Activated CD4-positive, alpha-beta T cell treated with anti-CD3 and anti-CD28 coated beads, Interleukin-2, Interleukin-6, amounts not matched to agents 100 ng/mL and 50 ng/mL, durations not matched to agents 16 hours and 8 hours (primary cell): ENCODE measurements at places on chromosomes 12 and 14.

- DNase-seq: no peak
Measured at GRCh38 chr14:24070285-24071143, 848 bp upstream of the CPNE6 start.

DNA sequence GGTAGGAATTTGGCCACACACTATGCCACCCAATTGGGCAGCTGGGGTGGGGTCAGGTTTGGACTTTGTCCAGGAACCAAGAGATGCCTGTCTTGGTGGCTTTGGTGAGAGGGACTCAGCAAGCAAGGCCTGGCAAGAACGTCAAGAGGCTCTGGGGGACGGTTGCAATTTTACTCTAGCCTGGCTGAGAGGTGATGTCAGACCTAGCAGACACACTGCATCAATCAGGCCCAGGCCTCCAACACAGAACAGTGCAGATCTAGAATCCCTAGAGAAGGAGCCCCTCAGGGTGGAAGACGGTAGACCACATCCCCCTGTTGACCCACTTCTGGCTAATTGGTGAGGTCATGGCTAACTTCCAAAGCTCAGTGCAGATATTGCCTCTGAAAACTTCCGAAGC lies 1.6 kb upstream of the UNC119B start:
- DNase-seq: no peak

GRCh38 chr14:30751646-30752416 lies 122.5 kb upstream of the COCH start:
- peak; percentile 3 for DNase-seq

DNA sequence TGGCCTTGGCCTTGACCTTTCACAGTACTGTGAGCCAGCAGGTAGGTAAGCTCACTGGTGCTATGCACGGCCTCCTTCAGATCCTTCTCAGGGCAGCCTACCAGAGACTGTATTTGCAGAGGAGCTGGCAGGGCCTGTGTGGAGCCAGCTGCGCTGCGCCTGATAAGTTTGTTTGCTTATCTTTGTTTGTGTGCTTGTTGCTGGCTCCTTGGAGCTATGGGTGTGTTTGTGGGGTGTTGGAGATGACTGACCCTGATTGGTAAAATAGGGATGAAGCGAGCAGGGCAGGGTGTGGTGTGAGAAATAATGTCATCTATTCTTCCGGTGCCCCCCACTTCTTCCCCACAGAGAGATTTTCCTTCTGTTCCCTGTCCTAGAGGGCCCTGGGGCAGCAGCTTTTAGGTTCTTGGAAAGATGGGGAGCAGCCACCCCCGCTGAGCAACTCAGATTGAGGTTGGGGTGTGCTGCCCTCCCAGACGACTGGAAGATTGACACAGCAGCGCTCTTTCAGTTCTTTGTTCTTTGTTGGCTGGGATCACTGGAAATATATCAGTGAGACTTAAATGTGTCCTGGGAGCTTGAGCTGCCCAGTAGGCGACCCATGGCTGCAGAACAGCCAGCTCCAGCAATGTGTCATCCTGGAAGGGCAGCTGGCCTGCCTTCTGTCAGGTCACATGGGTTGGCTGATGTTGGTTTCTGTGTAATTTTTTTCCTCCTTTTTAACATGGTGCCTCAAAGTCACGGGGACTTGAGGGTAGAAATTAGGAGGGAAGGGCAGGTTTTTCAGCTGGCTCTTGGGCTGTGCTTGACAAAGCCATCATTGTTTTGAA lies 19.6 kb downstream of the MLXIP start:
- no peak for DNase-seq

DNA sequence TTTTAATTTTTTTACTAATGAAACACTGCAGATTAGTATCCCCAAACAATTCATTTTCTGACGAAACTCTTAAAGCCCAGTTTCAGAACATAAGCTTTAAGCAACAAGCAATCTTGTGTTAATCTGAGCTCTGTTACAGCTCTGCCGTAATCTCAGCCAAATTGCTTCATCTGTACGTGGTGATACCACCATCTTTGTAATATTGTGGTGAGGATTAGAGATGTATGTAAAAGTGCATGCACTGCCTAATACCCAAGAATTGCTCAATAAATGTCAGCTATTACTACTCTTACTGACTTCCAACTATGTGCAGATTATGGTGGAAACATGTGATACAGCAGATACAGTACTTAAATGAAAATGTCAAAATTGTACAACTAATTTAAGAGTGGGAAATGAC lies 1.8 kb downstream of the AKAP5 start:
- no peak for DNase-seq

DNA sequence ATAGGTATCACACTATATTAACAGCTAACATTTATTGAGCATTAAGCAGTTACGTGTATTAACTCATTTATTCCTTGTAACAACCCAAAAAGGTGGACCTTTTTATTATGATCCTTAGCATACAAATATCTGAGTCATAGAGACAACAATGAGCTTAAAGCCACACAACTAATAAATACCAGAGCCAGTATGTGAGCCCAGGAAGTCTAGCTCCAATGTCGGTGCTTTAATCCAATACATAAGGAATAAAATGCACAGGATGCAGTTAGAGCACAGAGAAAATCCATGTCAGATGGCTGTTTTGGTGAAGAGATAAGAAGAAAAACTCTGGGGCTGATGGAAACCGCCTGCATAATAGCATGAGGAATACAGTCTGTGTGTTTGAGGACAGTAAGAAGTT lies 888.6 kb downstream of the TMTC2 start:
- no peak for DNase-seq

DNA sequence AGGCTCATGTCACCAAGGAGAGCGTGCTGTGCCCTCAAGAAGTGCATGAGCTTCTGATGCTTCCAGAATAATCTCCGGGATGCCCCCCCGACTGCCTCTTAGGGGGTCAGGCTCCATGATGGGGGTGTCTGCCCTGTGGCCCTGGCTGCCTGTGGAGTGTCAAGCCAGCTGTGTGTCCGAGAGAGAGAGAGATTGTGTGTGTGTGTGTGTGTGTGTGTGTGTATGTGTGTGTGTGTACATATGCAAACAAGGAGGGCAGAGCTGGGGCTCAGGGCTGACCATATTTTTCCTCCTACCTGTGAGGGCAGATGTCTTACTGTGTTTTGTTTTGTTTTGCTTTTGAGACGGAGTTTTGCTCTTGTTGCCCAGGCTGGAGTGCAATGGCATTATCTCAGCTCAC lies 5.6 kb upstream of the ALDH2 start:
- DNase-seq: no peak

GRCh38 chr12:12872934-12873275 lies 18.5 kb upstream of the GPRC5A start:
- DNase-seq: no peak

GRCh38 chr12:72453550-72453949 lies 181.4 kb downstream of the TRHDE start:
- DNase-seq: no peak

GRCh38 chr14:103613517-103613916 lies 15.5 kb upstream of the KLC1 start:
- DNase-seq: no peak

DNA sequence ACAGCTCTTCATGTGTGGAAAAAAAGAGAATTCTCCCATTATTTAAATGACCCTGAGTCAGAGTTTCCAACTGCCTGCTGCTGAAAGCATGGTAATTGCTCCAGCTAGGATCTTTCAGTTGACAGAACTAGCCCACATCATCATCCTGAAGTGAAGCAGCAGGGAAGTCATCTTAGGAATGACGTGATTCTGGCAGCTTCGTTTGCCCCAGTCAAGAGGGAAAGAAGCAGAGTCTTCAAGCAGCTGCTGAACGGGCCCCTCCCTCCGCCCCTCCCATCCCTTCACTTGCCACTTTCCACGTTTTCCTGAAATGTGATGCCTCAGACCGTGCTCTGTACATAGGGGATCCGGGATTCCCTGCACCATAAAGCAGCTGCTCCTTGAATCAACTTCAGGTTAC lies 455.0 kb upstream of the TMEM132C start:
- DNase-seq: no peak

GRCh38 chr14:25622763-25623162 lies 572.8 kb upstream of the STXBP6 start:
- no peak for DNase-seq

GRCh38 chr12:93025145-93026103 lies 96.3 kb upstream of the EEA1 start:
- peak; percentile 21 for DNase-seq

GRCh38 chr12:113297214-113297587 lies 37.7 kb downstream of the SLC8B1 start:
- DNase-seq: no peak

DNA sequence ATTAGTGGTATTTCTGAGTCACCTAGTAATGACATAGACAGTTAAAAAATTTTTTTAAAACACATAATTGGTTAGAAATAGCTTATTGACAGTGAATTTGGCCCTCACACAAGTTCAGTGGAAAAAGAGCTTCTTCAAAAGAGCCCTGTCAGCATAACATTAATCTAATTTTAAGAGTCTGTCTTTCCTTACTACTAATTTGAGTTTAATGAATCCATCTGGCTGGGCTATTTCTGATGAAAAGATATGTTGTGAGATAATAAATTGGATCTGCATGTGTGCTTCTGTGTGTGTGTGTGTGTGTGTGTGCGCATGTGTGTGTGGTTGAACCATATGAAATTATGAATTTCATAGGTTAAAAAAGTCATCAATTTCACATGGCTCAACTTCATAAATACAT lies 1045.2 kb downstream of the FLRT2 start:
- no peak for DNase-seq

DNA sequence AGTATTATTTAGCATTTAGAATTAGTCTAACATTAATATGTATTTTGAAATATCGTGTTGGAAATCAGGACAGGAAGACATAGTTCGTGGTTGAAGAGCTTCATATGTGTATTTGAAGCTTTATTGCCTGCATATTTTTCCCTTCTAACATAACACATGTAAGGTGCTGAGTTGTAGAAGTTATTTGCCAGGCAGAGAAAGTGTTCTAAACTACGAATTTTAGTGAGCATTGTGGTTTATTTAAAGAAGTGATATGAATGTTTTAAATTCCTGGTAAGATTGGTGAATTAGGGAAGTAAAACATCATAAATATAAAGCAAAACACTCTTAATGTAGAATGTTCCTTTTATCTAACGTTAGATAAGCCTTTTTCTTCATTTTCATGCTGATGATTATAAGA lies 2.5 kb downstream of the RASSF3 start:
- no peak for DNase-seq

- DNase-seq: no peak
Measured at GRCh38 chr14:38743966-38744584, 359.0 kb downstream of the SEC23A start.

GRCh38 chr12:93163260-93164036 lies 214.3 kb upstream of the NUDT4 start:
- no peak for DNase-seq

- DNase-seq: no peak
Measured at GRCh38 chr12:120941412-120941811, 36.9 kb upstream of the HNF1A start.

DNA sequence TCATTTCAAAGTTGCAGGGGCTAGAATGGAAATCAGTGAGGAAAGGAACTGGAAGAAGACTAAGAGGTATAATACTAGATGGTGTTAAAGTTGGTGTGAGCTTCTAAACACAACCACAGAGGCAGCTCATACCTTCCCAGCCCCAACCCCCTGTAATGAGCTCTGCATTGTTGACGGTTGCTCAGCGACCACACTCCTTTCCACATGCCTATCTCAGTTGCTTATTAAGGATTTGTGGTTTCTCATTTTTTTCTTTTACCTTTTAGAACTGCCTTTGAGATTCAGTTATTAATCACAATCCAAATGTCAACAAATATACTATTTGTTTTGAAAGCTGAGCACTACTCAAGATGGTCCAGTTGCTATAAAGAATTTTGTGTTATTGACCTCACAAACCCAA lies 62.1 kb upstream of the KIF21A start:
- DNase-seq: no peak

DNA sequence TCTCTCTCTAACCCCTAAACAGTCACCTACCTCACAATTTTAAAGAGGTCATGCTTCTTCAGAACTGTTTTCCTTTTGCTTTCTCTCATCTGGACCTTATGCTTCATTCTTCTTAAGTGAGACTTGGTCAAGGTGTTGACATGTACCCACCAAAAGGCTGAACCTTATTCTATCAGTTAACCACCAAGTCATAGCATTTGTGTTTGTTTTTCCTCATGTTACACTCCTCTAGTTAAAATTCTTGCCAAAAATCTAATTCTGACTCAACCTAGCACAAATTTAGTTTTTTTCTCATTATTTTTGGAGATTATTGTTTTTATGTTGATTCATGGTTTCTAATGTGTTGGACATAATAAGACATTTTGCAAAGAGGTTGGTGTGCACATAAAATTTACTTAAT lies 578.6 kb downstream of the SLC16A7 start:
- DNase-seq: no peak

DNA sequence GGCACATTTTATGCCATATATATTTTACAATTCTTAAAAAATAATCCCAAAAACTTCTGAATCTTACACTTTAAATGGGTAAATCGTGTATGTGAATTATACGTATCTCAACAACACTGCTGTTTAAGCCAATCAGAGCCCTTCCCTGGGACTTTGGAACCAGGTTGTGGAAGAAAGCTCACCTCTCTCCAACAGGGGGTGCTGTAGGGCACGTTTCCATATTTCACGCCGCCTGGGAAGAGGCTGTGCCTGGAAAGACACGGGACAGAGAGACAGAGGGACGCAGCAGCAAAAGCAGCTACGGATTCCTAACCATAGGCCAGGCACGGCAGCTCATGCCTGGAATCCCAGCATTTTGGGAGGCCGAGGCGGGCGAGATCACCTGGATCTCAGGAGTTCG lies 29.4 kb upstream of the FBRSL1 start:
- no peak for DNase-seq

GRCh38 chr12:92539110-92539749 lies 163.6 kb upstream of the PLEKHG7 start:
- DNase-seq: peak; percentile 66

GRCh38 chr12:49548822-49549648 lies 10.2 kb downstream of the KCNH3 start:
- no peak for DNase-seq

DNA sequence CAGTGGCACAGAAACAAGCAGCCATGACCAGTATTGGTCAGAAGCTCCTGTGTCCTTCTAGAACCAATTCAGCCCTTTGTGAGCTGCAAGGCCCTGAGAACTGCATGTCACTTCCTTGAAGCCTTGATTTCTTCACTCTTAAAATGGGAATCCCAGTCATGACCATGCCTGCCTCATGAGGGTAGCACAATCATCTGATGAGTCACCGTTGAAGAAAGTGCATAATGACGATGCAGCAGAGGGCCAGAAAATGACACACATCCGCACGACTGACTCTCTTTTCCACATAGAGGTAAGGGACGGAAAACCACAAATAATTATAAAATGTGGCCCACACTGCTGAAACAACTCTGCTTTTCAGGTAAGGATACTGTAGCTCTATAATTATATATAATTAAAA lies 777.4 kb downstream of the BCL11B start:
- DNase-seq: peak; percentile 49

DNA sequence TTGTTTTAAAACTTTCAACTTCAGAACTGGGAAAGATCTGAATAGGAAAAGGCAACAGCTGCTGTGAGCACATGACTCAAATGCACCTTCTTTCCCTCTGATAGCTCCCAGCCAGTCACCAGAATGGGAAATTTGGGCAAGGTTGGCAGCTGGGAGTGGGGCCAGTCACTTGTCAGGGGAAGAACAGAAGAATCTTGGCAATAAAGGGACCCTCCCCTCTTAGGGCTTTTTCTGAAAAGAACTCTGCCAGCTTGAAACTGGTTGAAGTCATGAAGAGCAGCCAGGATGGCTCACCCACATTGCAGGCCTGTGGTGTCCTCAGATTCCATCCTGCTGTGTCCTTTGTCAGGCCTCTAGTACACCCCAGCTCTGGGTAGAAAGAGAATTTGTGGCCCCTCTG lies 10.3 kb upstream of the RIC8B start:
- DNase-seq: no peak

GRCh38 chr12:123907726-123908476 lies 64.7 kb downstream of the CCDC92 start:
- DNase-seq: no peak
